ENCODE measurements at places on chromosomes 5 and 9. TPM values are rescaled to one million over a fixed set of nuclear protein-coding genes. Genes with fewer than 3 reads are reported as not detected.

GRCh38 chr9:128128836-128129590 lies 1.5 kb upstream of the PTGES2 start:
- peak; percentile 37 for DNase-seq

DNA sequence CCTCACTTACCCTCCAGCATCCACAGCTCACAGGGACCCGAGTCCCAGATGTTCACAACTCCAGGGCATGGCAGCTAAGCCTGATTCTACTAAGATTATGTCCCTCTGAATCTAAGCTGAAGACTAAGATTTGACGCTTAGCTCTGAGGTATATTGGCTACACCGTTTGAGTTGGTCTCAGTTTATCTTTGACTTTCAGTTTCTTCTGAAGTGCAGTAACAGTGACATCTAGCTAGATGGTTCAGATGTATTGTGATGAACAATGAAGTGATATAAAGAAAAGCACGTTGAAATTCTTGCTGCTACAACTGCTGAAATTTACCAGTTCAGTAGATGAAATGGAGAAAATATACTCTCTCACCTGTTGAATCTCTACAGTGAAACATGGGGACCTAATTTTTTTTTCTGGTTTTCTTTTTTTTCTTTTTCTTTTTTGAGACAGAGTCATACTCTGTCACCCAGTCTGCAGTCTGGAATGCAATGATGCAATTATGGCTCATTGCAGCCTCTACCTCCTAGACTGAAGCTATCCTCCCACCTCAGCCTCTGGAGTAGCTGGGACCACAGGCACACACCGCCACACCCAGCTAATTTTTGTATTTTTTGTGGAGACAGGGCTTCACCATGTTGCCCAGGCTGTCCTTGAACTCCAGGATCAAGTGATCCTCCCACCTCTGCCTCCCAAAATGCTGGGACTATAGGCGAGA lies 15.7 kb downstream of the RFK start:
- no peak for DNase-seq

- no peak for DNase-seq
Measured at GRCh38 chr9:7358876-7359275, 440.7 kb downstream of the DMAC1 start.

Gene C9orf153
- not detected for total RNA-seq

GRCh38 chr9:136108648-136109266 lies 9.9 kb downstream of the TMEM250 start:
- DNase-seq: no peak

- DNase-seq: no peak
Measured at GRCh38 chr5:137582218-137582617, 83.1 kb upstream of the SPOCK1 start.

DNA sequence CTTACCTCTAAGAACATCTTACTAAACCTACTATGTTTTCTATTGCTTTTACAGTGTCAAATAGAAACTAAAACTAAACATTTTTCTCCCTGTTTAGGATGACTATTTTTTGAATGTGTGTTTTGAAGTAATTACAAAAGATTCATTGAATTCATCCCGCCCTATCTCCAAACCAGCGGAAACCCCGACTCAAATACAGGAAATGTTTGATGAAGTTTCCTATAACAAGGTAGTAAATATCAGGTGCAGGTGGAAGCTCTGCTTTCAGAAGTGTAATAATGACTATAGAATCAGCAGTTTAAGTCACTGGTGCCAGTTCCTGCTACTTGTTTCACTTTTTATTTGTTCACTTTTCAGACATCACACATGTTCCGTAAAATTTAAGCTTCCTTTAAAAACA lies 20.0 kb downstream of the ERAP2 start:
- DNase-seq: no peak

DNA sequence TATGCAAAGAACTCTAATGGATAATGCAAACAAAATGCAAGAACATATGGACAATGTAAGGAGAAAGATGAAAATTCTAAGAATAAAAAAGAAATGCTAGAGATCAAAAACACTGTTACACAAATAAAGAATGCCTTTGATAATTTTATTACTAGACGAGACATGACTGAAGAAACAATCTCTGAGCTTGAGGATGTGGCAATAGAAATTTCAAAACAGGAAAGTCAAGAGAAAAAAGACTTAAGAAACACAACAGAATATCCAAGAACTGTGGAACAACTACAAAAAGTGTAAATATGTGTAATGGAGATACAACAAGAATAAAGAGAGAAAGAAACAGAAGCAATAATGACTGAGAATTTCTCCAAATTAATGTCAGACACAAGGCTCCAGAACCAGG lies 140.5 kb upstream of the ACOT12 start:
- DNase-seq: no peak

- no peak for DNase-seq
Measured at GRCh38 chr9:131736431-131736830, 3.4 kb downstream of the RAPGEF1 start.
